ENCODE measurements at places on chromosomes 1 and 21. TPM values are rescaled to one million over a fixed set of nuclear protein-coding genes. Genes with fewer than 3 reads are reported as not detected.

GPR25 gene
- total RNA-seq = not detected

RYR2 gene
- total RNA-seq = 0.02 TPM

MYCL gene
- total RNA-seq = 1.3 TPM

KCND3 gene
- 0.05 TPM for total RNA-seq

NUP210L gene
- total RNA-seq = not detected

CLDN17 gene
- not detected for total RNA-seq

TIAM1 gene
- 0.74 TPM for total RNA-seq

TNNI3K gene
- not detected for total RNA-seq

FCRL2 gene
- total RNA-seq = not detected

BRINP3 gene
- not detected for total RNA-seq

CRNN gene
- not detected for total RNA-seq

CR1L gene
- total RNA-seq = not detected

ZC3H12A gene
- total RNA-seq = 30.9 TPM

ETNK2 gene
- 4.2 TPM for total RNA-seq

PAQR7 gene
- 5.3 TPM for total RNA-seq

BACH1 gene
- 7.3 TPM for total RNA-seq

CYP4A11 gene
- total RNA-seq = not detected

BACE2 gene
- 21.6 TPM for total RNA-seq

SLC30A1 gene
- 25.0 TPM for total RNA-seq

AHCYL1 gene
- 54.9 TPM for total RNA-seq

ADARB1 gene
- total RNA-seq = 11.0 TPM

MAP3K7CL gene
- 1.5 TPM for total RNA-seq

C1orf87 gene
- total RNA-seq = not detected

CHRM3 gene
- total RNA-seq = 0.06 TPM

PCNX2 gene
- 12.2 TPM for total RNA-seq

OR10T2 gene
- total RNA-seq = not detected

CFAP45 gene
- total RNA-seq = 0.61 TPM

MYBPHL gene
- total RNA-seq = not detected

GJB3 gene
- 6.2 TPM for total RNA-seq

PRPF38A gene
- 19.8 TPM for total RNA-seq

PLA2G2D gene
- total RNA-seq = not detected

IL23R gene
- not detected for total RNA-seq

SLC9C2 gene
- total RNA-seq = not detected

IL19 gene
- total RNA-seq = not detected

CD101 gene
- total RNA-seq = 0.10 TPM

MRPS21 gene
- total RNA-seq = 82.0 TPM

Data from A549 treated with CORT108297 at 1 μM for 4 hours (cell line).